ENCODE measurements at places on chromosomes 5 and 9.

DNA sequence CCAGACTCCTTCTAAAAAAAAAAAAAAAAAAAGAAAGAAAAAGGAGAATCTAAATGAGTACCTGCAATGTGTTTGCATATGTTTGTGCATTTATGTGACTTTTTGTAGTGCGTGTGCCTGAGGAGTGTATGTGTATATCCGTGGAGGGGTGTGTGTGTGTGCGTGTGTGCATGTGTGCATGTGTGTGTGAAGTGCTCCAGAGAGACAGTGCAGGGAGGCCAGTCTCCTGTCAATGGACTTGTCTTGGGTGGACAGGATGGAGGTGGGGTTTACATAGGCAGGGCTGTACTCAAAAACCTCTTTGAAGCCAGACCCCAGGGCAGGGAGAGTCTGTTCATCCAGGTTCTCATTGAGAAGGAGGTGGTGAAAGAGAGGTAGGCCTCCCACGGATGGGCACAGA lies 87.1 kb upstream of the MVB12B start:
- DNase-seq, result no peak

- no peak for DNase-seq
Measured at GRCh38 chr9:84993105-84993504, 323.6 kb downstream of the NTRK2 start.

GRCh38 chr5:29924107-29924506 lies 1269.4 kb upstream of the CDH6 start:
- DNase-seq, result no peak

GRCh38 chr9:93624977-93625376 lies 48.6 kb downstream of the PHF2 start:
- no peak for DNase-seq

DNA sequence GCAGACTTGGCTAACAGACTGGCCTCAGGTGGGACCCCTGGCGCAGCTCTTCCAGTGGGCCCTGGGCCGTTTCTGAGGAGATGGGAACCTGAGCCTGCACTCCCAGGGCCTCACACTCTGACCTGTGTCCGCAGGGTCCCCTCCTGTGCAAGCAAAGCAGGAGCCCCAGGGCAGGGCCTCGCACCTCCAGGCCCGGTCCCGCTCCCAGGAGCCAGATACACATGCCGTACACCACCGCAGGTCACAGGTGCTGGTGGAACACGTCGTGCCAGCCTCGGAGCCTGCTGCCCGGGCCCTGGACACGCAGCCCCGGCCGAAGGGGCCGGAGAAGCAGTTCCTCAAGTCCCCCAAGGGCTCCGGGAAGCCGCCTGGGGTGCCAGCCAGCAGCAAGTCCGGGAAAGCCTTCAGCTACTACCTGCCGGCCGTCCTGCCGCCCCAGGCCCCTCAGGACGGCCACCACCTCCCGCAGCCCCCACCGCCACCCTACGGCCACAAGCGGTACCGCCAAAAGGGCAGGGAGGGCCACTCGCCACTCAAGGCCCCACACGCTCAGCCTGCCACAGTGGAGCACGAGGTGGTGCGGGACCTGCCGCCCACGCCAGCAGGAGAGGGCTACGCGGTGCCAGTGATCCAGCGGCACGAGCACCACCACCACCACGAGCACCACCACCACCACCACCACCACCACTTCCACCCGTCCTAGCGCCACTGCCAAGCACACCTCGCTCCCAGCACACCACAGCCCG lies 29.2 kb downstream of the NKD2 start:
- DNase-seq, result no peak

GRCh38 chr5:126044111-126044668 lies 379.0 kb upstream of the GRAMD2B start:
- DNase-seq, result no peak

- DNase-seq, result no peak
Measured at GRCh38 chr5:171953860-171954701, 52.4 kb downstream of the FBXW11 start.

DNA sequence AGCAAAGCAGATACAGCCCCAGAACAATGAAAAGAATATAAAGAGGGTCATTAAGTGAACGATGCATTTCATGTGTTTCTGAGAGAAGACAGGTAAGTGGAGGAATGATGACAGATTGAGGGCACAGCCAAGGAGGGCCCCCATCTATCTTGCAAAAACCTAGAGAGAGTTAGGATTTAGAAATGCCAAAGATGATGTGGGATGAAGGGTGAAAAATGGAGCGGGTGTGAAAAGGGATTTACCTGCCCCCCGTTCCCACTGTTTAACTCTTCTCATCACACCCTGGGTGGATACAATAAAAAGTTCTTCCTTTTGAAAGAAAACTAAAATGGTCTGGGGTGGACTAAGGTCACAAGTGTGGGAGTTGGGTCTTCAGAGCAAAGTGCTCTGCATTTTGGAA lies 18.5 kb upstream of the PPP2R2B start:
- DNase-seq, result no peak

All from MV-4-11 (cell line).